ENCODE measurements at places on chromosomes 6 and 20. TPM values are rescaled to one million over a fixed set of nuclear protein-coding genes. Genes with fewer than 3 reads are reported as not detected.

DNA sequence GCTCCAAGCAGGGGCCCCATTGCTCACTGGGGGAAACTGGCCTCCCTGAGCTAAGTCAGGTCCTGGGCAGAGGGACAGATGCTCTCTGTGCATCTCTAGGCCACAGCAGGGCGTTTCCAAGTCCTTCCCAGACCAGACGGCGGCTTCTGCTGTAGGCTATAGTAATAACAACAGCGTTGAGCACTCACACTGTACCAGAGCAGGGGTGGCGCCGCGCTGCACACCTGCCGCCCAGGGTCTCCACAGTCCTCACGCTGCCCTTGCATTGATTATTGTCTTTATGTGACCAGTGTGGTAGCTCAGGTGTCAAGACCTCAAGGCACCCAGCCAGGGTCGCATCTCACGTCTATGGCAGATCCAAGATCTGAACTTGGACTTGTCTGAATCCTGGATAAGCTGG is 14.9 kb upstream of the CCN5 start:
- no peak for DNase-seq

DNA sequence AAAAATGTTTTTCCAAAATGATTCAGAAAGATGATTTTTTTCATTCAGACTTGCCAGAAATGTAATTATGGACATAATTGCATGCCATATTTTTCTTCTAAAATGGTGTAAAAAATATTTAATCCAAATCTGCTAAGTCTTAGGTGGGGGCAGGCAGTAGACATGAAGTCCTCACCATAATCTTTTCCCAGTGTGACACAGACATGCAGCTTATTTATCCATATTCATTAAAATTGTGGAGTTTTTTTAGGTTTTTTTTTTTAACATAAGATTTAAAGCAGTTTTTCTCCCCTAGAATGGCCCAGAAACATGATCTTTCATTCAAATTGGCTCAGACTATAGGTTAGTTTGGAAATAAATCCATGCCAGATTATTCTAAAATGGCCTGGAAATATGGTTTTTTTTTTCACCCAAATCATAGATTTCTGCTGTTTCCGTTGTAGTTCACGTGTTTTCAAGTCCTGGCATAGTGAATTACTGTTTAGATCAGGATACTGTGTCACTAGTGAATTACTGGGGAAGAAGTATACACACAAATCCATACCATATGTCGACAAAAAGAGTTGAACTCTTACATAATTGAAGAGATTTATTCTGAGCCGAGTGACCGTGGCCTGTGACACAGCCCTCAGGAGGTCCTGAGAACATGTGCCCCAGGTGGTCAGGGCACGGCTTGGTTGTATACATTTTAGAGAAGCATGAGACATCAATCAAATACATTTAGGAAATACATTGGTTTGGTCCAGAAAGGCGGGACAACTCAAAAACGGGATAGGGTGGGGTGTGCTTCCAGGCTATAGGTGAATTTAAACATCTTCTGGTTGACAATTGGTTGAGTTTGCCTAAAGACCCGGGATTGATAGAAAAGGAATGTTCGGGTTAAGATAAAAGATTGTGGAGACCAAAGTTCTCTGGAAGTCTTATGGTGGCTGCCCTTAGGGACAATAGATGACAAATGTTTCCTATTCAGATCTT is 33.9 kb downstream of the ZNF133 start:
- DNase-seq, result no peak

EFCAB8 gene
- total RNA-seq, result 0.21 TPM

CCDC170 gene
- total RNA-seq, result 0.86 TPM

DNA sequence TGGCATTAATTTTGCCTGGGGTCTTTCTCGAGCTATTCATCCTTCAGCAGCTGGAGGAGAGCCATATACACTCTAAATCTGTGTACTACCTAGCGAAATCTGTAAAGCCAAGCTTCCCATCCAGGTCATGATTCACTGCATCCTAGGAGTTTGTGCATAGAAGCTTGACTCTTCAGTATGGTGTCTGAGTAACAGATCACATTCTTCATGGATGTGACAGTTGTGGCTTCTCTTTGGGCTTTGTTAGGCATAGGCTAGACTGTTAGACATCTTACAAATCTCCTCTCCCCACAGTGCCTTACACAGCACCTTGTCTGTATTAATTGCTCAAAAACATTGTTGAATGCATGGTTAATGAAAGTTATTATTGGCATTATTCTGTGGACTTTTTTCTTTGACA is 177.0 kb downstream of the EYA4 start:
- DNase-seq, result no peak

KIF25 gene
- total RNA-seq, result not detected

CST5 gene
- total RNA-seq, result not detected

GRCh38 chr6:151060096-151060765 is 179.5 kb upstream of the AKAP12 start:
- no peak for DNase-seq

- DNase-seq, result no peak
These were observed 279.7 kb downstream of the UST start for GRCh38 chr6:149026530-149026942.

GRCh38 chr6:39338397-39338796 is 15.9 kb upstream of the KCNK16 start:
- DNase-seq, result no peak

- DNase-seq, result no peak
These were observed 76.6 kb downstream of the TRERF1 start for GRCh38 chr6:42375007-42375635.

GRCh38 chr6:30641048-30641447 is 5.9 kb upstream of the C6orf136 start:
- DNase-seq, result no peak

- peak; percentile 56 for DNase-seq
These were observed 402 bp upstream of the TAF8 start for GRCh38 chr6:42049948-42050296.

GRCh38 chr6:53264915-53265607 is 83.7 kb downstream of the ELOVL5 start:
- DNase-seq, result no peak

C6orf141 gene
- total RNA-seq, result 0.22 TPM

DNA sequence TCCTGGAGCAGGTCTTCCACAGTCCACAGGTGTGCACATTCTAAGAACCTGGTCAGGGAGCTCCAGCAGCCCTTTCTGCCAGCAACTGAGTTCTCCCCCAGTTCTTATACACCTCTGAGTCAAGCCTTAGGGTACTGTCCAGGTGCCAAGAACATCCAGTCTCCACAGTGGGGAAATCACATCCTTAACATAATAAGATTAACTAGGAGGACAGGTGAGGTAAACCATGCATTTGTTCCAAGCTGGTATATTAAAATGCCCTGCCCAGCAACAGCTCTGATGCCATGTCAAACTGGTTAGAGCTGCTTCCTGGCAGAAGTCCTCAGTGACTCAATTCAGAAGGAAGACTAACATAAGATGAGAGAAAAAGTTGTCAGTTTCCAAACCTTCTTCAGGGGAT is 303.9 kb upstream of the SGK1 start:
- no peak for DNase-seq

DNA sequence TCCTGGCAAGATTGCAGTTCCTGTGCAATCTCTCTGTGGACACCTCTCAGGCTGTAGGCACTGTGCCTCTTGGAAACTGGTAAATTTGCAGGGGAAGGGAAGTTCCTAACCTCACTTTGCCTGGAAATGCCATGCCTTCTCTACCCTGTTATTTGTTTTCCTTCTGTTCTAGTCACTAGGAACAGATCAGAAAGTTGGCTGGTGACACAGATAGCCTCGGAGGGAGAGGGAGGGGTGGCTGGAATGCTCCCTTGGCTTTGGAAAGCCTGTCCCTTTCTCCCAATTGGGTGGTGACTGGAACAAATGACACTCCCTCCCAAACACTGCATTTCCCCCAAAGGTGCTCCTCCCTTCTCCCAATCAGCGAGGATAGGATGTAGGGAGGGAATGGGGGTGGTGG is 131.5 kb upstream of the F13A1 start:
- DNase-seq, result no peak

GRCh38 chr20:24452016-24452415 is 17.4 kb upstream of the SYNDIG1 start:
- DNase-seq, result no peak

DNA sequence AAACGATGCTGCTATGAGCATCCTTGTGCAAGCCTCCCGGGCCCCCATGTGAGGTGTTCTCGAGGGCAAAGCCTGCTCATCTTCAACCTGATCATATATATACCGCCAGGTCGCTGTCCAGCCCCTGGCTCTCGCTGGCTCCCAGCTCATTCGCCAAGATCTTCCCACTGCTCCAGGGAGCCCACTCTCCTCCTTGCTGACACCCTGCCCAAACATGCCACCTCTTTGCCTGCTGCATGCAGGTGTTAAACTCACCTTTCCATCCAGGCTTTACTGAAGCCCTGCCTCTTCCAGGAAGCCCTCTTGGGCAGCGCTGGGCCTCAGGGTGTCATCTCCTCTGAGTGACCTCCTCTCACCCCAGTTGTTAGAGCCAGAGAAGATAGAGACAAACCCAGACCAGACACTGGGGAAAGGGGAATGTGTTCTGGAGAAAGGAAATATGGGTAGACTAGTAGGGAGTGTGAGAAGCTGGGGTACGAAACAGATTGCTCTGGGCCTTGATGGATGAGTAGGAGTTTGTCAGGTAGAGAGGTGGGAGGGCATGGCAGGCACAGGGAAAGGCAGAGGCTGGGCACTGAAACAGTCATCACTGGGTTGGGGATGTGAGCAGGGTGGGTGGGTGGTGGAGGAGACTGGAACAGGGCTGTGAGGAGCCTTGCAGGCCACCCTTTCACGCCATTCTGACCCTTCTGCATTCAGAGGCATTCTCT is 1.2 kb upstream of the DLGAP4 start:
- DNase-seq, result no peak

DNA sequence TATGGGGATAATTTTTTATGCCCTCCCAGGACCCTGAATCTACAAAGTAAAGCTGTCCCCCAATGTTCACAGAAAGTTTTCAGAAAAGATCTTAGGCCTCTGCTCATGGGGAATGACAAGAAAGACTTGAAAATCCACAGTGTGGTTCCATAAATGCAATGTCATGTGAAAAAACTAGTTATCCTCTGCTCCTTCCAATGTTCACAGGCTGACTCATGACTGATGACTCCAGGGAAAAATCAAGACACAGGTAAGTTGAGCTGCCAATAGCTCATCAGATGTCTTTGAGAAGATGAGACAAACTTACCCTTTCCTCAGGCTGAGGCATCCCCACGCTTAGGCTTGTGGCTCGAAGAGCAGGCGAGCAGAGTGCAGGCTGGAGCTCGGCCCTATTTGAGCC is 14.8 kb upstream of the BCLAF1 start:
- DNase-seq, result no peak

GRCh38 chr6:53926505-53926904 is 131.7 kb downstream of the LRRC1 start:
- no peak for DNase-seq

STX16 gene
- 25.3 TPM for total RNA-seq

DNA sequence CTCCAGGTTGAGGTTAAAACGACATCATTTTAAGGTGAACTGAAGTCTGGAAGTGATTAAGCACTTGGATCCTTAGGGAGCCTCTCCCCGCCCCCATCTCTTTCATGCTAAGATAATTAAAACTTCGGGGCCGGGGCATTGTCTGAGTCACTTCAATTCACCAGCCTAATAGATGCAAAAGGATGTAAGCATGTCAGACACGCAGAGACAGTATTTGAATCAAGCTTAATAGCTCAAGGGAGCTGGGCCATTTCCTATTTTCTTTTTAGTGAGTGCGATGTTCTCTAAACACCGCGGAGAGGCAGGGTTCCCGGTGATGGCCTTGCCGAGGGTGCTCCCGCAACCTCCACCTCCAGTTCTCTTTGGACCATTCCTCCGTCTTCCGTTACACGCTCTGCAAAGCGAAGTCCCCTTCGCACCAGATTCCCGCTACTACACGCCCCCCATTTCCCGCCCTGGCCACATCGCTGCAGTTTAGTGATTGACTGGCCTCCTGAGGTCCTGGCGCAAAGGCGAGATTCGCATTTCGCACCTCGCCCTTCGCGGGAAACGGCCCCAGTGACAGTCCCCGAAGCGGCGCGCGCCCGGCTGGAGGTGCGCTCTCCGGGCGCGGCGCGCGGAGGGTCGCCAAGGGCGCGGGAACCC is 516 bp upstream of the IRF4 start:
- DNase-seq, result no peak

- DNase-seq, result no peak
These were observed 14.7 kb downstream of the DPPA5 start for GRCh38 chr6:73339340-73339739.

DNA sequence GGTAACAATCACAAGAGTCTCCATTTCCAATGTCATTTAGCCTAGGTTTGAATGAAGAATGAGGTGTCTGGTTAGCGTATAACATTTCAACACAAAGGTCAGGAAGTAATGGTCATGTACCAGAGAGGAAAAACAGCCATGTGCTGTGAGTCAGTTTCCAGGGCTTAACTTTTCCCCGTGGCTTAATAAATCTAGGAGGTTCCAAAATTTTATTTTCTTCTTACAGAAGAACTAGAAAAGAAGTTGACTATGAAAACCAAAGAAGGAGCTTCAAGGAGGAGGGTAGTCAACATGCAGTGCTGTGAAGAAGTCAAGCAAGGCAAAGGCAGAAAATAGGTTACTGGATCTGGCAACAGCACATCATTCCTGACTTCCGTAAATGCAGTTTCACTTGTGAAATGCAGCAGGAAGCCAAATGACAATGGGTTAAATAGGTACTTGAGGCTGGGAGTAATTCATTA is 8.4 kb upstream of the GABRR2 start:
- no peak for DNase-seq

- no peak for DNase-seq
These were observed 802 bp upstream of the FERMT1 start for GRCh38 chr20:6123649-6124014.

SIRPB2 gene
- 2.1 TPM for total RNA-seq

RBM12 gene
- 29.4 TPM for total RNA-seq

MAP7 gene
- 14.8 TPM for total RNA-seq

SLC22A16 gene
- 0.44 TPM for total RNA-seq

GRCh38 chr6:157484181-157484580 is 103.2 kb downstream of the ZDHHC14 start:
- DNase-seq, result no peak
